ENCODE measurements at places on chromosomes 1 and 21.
A peak's percentile ranks its signal among the peaks of the same experiment; 100 is the strongest.

GRCh38 chr1:34125721-34126380, 39.2 kb downstream of the CSMD2 start:
- DNase-seq = no peak

DNA sequence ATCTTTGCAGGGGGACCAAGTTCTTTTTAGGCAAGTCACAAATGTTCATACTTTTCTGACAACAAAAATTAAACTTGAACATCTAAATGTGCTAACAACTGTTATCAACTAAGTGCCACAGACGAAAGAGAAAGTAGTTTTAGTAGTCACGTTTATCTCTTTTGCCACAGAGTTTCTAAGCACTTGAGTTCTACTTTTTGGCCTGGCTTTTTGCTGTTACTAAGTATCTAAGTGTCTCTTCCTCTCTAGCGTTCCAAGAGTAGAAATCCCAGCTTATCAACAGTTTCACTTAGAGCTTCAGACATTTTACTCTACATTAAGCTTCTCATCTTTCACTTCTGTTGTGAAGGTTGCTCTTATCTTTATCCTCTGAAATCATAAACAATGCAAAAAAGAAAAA, 34.2 kb downstream of the GATAD2B start:
- no peak for DNase-seq

DNA sequence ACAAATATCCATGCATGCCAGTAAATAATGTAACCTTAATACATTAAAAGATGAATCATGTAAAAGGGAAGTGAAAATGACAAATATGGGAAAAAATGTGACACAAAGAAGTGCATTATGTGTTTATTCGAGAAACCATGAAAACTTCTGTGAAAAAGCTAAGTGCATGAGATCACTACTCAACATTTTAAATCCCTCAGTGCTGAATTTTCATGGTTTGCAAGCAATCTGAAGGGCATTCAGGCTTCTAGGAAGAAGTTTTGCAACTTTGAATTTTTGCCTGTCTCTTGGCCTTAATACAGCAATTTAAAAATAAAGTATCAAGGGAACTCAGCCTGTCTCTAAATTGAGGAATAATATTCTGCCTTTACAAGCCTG, 78.2 kb downstream of the MAP3K7CL start:
- no peak for DNase-seq

- DNase-seq = peak; percentile 38
Measured at GRCh38 chr1:51792864-51793263, 85.7 kb downstream of the NRDC start.

DNA sequence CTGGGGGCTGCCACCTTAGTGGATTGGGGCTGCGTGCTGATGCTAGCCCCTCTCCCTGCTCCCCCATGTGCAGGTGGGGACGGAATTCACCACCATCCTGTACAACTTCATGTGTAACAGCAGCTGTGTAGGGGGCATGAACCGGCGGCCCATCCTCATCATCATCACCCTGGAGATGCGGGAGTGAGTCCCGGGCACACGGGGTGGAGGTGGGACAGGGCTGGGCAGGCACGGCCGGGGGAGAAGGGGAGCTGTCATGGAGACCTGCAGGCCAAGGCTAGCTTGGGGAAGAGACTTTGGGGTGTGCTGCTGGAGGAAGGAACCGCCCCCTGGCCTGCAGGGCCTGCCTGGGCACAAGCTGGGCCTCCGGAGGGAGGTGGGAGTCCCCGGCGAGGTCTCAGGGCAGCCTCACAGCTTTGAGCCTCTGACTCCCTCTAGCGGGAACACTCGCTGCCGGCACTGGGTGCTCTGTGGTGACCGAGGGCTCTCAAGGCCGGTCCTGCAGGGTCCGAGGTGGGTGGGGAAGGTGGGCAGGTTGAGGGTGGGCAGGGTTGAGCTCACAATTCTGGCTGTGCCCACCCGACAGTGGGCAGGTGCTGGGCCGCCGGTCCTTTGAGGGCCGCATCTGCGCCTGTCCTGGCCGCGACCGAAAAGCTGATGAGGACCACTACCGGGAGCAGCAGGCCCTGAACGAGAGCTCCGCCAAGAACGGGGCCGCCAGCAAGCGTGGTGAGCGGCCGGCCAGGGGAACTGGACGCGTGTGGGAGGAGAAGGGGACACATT, 25.0 kb upstream of the CCDC27 start:
- no peak for DNase-seq

GRCh38 chr1:10511494-10511885, 36.7 kb downstream of the PEX14 start:
- DNase-seq = no peak

DNA sequence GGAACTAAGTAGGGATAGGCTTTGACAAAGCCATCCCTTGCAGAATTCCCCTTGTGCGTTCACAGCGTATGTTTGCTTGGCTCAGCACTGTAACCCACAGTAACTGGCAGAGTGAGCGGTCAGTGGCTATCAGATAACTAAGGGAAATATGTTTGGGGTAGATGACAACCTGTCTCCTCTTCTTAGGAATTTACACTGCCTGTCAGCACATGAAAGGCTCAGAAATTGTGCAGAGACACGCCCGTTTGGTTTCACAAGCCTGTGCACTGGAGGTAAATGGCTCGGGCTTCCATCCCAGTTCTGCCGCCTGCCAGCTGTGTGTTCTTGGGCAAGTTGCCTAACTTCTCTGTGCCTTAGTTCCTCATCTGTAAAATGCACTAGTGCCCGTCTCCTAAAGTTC, 101.2 kb downstream of the PRDM2 start:
- DNase-seq = no peak

DNA sequence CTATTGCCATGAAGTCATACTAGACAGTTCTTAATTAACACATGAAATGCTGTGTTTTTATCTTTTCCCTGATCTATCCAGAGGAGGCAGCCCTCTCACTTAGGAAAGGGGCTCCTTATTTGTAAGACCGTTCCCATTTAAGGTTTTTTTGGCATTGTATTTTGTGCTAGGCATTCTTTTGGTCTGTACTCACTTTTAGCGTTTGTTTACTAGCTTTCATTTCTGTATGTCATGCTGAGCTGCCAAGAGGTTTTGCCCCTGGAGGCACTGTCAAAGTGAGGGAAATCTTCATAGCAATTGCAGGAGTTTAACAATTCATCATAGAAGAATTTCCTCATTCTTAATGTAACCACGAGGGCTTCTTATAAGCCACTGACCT, 59.5 kb downstream of the MTR start:
- DNase-seq = no peak

- no peak for DNase-seq
Measured at GRCh38 chr1:245154429-245155271, at the start of gene KIF26B. Gene KIF26B, plus strand, starts transcription at chr1:245154985. Its CDS starts 440 bp downstream, at chr1:245155425.

DNA sequence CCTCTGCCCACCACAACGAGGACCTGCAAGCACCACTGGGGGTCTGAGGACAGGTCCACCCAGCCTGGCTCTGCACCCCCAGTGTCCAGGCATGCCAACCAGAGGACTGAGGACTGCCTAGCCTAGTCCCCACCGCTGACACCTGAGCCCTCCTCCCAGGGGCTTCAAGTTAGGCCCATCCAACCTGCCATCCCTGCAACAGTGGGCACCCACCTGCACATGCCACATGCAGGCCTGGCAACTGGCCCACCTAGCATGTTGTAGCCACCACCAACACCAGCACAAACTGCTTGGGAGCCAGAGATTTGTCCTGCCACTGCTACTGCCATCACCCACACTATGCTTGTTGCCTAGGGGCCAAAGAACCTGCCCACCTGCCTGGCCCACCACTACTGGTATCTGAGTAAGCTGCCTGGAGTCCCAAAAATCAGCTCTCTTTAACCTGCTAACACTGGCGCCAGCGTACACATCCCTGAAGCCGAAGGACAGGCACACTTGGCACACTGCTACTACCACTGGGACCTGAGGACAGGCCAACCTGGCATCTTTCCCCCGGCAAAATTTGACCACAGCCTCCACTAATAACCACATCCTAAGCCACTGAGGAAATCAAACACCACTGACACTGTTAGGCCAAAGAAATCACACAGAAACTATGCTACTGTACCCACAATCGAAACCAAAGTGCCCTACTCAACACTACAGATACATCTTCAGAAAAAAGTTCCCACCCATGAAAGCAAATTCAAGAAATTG, 61.5 kb downstream of the PSMG1 start:
- DNase-seq = peak; percentile 39

DNA sequence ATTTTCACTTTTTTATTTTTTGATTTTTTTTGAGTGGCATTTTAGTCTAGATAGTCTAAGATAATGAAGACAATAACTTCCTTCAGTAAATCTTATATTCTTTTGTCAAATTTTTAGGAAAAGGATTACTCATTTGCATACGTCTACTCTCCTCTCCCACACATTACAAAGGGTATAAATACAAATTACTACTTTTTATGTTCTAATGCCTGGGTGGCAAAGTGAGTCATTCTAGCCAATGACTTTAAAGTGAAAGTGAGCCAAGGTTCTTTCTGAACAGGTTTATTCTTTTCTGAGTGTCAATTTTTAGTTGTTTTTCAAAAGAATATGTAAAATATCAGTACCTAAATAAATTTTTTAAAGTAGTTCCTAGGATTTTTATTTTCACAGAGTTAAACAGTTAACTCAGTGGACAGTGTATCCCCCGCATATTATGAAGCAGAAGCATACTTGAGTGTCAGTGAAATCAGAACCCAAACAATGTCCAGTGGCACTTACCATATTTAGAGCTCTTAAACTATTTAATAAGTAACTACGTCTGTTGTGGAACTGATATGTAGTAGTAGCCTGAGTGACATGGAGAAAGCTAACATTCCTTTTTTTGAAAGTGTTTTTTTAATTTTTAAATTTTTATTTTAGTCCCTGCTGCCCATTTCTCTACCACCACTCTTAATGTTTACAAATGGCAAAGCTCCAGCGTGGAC, 141.7 kb downstream of the PHTF1 start:
- DNase-seq = no peak

DNA sequence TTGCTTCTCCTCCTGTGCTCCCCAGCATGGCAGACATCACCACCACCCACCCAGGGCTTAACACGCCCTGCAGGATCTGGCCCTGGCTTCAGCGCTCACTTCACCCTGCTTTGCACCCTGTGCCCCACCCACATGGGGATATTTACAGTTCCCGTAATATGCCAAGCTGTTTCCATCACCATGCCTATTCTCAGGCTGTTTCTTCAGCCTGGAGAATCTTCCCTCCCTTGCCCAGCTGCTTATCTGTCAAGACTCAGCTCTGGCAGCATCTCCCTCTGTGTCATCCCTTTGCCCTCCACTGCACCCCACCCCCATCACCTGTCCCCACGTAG, 3.6 kb upstream of the AHCYL1 start:
- DNase-seq = no peak

DNA sequence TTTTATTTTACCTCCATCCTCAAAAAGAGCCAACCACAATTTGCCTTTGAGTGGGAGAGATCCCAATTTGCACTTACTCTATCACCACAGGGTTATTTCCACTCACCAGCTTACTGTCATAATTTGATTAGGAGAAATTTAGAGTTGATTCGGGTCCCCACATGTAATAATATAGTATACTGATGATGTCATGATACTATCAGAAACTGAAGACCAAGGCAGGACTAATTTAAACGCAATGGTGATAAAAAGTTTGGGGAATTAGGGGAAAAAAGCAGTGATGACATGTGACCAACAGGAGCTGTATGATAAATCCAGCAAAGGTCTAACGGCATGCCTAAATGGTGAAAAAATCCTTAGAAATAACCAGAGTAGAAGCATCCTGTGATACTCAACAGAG, 54.4 kb downstream of the TRIM33 start:
- no peak for DNase-seq

DNA sequence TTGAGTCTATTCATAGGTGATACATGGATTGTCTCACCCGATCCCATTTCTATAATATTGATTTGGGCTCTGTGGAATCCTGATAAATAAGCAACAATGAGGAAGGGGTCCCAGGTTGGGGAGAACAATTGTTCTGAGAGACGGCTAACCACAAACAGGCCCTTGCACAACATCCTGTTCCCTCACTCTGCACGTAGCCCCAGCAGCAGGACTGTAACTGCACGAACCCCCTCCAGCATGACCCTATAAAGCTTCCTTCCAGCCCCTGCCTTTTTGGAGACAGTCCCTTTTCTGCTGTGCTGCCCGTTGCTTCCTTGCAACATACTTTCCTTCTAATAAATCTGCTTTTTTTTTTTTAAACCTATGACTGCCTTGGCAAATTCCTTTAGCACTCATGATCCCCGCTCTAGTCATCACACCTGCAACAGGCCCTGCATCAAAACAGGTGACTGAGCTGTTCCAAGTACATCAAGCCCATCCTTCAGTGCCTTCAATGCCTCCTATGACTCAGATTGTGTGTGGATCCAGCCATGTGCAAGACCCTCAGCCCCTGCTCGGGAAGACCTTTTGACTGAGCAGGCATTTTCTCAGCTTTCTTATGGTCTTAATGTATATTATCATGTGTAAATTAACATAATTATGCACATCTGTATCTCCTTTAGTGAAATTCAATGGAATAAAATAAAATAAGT, 63.7 kb upstream of the B3GALNT2 start:
- DNase-seq = peak; percentile 53

DNA sequence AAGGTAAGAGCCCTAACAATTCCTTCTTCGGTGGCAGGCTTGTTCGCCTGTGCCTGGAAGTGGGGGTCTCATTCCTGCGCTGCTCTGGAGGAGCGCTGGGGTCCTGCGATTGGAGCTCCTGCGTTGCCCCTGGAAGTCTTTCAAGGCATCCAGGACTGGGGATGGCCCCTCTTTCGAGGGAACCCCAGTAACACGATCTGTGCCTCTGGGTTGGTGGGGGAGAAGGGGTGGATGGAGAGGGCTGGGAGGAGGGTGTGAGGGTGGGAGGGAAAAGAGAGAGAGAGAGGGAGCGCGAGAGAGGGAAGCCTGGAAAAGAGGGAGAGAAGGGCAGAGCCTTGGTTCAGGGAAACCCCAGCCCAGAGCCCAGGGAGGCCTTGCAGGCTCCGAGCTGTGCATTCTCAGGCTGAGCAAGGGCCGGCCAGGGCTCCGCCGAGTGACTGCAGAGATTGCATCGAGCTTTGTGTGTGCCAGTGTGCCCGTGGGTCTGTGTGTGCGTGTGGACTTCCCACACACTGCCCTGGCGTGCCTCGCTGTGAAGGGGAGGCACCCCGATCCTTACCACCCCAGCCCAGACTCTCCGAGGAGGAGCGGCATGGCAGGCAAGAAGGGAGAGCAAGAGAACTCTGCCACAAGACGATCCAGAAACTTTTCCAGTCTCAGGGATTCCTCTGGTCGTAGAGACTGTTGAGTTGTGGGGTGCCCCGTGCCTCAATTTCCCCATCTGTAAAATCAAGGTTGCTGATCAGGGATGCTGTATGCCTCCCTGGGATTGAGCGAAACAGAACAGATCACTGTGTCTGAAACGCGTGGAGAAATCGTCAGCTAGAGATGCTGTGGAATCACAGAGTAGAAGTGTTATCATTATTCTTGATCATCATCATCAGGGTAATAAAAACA, 619 bp downstream of the BCL9 start:
- no peak for DNase-seq

- DNase-seq = no peak
Measured at GRCh38 chr1:181141431-181141910, 53.0 kb downstream of the IER5 start.
